AML-193 (cell line): ENCODE measurements at places on chromosomes 5 and 9.

DNA sequence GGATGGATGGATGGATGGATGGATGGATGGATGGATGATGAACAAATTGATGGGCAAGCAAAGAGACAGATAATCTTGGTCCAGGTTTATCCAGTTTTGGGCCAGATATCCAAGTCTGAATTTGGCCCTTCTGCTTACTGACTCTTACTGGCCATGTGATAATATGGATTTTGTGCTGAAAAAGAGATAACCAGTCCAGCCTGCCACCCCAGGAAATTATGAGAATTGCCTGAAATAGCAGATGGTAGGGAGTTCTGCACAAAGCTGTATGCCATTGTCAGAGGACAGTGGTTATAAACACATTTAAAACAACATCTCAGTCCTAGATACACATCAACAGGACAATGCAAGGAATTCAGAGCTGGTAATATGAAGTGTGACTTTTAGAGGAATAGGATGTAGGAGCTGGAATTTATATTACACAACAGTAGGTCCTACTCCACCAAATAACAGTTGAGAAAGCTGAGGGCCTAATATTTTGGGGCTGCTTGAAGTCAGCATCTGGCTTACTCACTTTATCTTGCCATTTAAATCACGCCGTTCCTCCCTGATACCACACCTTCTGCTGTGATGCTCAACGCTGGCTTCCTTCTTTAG lies 9.0 kb upstream of the FAT2 start:
- no peak for DNase-seq

GRCh38 chr5:174735498-174736330 lies 11.3 kb downstream of the MSX2 start:
- DNase-seq, result no peak

- no peak for DNase-seq
These were observed 484.9 kb downstream of the TMEM38B start for GRCh38 chr9:106179191-106179590.

GRCh38 chr9:81717747-81718077 lies 28.4 kb upstream of the TLE1 start:
- no peak for DNase-seq

DNA sequence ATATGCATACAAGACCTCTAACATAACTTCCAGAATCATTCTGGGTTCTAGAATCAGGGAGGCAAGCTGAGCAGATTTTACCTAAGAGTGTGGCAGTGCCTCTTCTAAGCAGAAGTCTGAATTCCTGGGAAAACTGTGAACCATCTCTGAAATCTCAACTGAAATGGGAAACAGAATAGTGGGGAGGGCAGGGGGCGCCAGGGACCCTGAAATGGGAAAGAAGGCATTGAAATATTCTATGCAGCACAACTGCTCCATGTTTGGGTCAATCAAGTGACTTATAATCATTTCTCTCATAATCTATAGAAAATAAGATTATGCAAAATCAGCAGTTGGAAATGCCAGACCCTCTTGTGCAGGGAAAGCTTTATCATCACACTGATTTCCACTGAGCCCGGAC lies 156.1 kb downstream of the EBF1 start:
- no peak for DNase-seq

DNA sequence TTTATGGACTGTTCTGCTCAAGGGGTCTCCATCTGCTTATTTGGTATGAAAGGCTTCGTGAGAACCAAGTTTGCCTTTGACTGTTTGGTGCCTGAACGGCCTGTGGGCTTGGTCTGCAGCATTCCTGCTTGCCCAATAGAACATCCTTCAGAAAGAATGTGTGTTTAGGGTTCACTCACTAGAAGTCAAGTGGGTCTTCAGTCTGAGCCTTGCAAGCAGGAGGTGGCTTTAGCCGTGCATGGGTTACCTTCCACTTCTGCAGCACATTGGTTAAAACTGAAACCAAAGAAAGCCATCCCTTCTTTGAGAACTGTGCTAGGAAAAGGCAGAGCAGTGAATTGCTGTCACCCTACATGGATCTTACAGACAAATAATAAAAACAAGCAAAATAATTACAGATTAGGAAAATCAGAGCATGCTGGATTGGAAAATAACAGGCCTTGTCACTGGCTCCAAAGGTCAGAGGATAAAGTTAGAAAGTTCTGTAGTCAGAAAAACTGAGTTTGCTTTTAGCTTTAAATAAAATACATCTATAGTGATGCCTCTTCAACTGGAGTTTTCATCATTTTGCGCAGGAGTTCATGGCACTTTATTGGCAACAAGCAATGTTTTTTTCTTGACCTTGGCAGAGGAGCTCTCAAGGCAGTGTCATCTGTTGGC lies 16.6 kb downstream of the WWC1 start:
- no peak for DNase-seq

DNA sequence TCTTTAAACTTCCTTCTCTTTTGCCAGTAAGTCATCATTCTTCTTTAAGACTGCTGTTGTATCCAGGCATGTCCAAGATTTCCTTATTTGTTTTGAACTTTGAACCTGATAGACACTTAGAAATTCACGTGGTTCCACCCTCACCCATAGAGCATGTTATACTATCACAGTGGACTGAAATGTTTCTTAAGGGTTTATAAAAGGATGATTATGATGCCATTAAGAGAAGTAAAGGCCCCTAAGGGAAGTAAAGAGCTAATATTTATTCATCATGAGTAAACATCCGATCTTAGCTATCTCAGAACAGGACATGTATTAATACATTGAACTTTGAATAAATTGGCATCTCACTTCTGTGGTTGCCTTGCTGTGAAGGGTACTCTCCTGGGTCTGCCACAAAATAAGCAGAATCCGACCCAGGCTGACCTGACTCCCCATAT lies 49.8 kb downstream of the PRKACG start:
- DNase-seq, result no peak

GRCh38 chr5:179516221-179516620 lies 34.1 kb upstream of the RUFY1 start:
- DNase-seq, result no peak

DNA sequence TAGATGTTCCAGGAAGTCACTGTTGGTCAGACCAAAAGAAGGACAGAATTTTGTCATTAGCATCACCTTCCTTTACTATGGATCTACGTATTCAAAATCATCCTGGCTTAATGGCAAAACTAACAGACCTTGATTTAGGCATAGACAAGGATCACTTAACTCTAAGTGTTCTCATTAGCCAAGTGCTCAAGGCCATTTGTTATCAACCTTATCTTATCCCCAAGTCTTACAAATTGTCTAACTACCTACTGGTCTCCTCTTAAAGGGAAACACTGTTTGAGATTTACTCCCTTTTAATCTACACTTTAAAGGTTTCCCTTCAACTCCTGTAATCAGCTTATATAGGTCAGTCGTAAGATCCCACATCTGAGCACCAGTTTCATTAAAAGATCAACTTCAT lies 1197.5 kb upstream of the C9orf72 start:
- DNase-seq, result no peak

DNA sequence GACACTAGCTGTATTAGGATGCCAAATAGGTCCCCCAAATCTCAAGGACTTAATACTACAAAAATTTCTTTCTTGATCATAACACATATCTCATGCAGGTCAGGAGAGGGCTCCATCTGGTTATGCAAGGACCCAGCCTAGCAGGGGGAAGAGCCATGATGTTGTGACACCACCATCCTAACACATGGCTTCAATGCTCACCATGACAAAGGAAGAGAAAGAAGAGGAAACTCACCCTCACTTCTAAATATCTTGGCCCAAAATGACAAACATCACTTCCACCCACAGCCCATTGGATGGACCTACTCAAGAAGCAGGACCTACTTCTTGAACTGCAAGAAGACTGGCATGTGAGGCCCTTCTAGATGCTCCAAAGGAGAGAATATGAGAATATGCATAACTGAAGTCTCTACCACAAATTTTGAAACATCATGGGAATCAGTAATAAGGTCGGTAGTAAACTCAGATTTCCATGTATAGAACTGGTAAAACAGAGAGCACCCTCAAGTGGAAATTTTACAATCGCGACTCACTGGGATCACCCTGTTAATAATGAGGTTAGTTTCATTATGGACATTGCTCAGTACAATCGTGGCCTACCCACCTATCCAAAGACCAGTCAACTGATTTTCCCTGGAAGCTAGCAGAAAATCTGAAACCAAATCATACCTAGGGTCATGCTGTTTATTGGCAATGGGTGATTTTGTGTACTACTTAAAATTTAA lies 308.2 kb downstream of the ACTL7B start:
- DNase-seq, result no peak

- DNase-seq, result no peak
These were observed 22.6 kb downstream of the SLC6A18 start for GRCh38 chr5:1247811-1248210.

DNA sequence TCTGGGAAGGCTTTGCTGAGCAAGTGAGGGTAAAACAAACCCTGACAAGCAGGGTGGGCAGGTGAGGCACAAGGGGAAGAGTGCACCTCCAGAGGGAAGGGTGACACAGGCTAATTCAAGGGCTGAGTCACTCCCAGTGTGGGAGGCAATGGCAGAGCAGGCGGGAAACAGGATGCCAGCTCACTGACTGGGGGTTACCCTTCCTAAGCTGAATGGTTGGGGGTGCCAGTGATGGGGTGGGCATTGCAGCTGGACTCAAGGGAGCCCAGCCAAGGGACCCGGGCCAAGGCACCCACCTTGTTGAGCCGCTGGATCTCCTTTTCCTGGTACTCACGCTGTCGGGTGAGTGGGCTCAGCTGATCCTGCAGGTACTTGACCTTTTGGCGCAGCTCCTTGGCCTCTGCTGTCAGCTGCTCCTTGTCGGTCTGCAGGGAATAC lies 18.4 kb downstream of the GPX3 start:
- DNase-seq, result no peak
